Amniotic epithelial cell (primary cell): ENCODE measurements at places on chromosomes 11 and 22.

- DNase-seq: no peak
These were observed 34.1 kb upstream of the IL18BP start for GRCh38 chr11:71964641-71965040.

DNA sequence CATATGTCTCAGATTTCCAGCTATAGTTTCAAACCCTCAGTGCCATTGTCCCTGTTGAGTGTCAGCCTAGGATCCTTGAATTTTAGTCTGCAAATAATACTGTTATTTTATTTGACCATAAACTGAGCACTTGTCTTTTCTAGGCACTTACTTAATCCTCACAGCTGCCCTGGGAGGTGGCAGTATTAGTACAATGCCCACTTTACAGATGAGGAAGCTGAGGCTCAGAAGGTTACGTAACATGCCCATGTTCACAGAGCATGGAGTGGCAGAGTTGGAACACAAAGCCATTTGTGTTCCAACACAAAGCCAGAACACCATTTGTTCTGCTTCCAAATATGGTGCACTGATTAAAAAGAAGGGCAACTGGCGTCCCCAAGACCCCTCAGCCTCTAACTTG is 38.2 kb upstream of the ALX4 start:
- no peak for DNase-seq

- DNase-seq: peak; percentile 18
These were observed 805 bp upstream of the QSER1 start for GRCh38 chr11:32891657-32892354.

- DNase-seq: peak; percentile 21
These were observed 4.7 kb upstream of the SHISA8 start for GRCh38 chr22:41919357-41920224.

- no peak for DNase-seq
These were observed 129.0 kb downstream of the TBC1D22A start for GRCh38 chr22:46891382-46891951.

- DNase-seq: no peak
These were observed 687 bp upstream of the CALCA start for GRCh38 chr11:14972581-14973495.

- peak; percentile 85 for DNase-seq
These were observed 76.0 kb upstream of the GRK3 start for GRCh38 chr22:25488244-25489020.

GRCh38 chr22:23302171-23303002 is 122.1 kb downstream of the BCR start:
- peak; percentile 47 for DNase-seq

GRCh38 chr11:3090096-3090901 is 33.1 kb upstream of the CARS1 start:
- no peak for DNase-seq

DNA sequence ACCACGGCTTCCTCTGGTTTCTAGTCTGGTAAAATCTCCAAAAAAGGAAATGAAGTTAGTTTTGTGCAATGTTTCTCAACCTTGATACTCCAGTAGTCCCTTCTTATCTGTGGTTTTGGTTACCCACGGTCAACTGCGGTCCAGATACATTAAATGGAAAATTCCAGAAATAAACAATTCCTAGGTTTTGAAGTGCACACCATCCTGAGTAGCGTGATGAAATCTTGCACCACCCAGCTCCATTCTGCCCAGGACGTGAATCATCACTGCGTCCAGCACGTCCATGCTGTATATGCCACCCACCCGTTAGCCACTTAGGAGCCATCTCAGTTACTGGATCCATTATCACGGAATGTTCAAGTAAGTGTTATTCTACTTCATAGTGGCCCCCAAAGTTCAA is 117.0 kb downstream of the FBXO7 start:
- DNase-seq: peak; percentile 97

DNA sequence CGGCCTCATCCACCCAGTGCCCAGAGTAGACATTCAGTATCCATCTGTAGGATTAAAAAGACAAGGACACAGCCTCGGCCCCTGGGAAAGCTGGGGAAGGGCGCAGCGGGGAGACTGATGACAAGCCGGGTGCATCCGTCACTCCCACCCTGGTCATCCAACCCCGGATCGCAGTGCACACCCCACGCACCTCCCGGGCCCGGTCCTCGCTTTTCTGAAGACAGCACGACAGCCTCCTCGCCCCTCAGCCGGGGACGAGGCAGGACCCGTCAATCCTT is 1.1 kb downstream of the FCHSD2 start:
- no peak for DNase-seq

DNA sequence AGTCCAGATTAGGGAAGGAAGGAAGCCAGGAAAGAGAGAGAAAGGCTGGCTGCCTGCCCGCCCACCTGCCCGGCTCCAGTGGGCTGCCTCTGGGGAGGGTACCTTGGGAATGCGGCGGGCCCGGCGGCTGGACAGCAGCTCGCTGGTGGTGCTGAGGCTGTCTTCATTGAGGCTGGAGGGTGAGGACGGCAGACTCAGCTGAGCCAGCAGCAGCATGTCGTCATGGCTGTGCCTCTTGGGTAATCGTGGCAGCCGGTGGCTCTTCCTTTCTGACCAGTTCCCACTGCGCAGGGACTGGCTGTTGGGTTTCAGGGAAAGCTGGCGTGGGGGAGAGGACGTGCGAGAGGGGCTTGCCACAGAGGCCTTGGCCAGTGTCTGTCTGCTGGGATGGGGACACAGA is 32.9 kb downstream of the RPL27A start:
- no peak for DNase-seq

- DNase-seq: no peak
These were observed 521.5 kb downstream of the LRRC4C start for GRCh38 chr11:40938002-40938401.

DNA sequence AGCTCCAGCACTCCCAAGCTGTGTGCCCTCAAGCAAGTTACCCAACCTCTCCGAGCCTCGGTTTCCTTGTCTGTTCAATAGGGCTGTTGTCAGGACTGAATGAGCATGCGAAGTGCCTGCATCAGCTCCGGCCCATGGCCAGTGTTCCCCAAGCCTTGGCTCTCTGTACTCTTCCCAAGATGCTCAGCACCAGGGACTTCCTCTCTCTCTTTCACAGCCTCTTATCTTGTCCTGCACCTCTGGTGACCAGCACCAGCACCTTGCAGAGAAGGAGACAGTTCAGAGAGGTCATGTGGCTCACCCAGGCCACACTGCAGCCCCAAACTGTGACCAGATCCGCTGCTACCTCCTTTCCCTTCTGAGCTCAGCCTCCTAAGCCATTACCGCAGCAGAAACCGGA is 120.3 kb upstream of the ANO1 start:
- DNase-seq: no peak

DNA sequence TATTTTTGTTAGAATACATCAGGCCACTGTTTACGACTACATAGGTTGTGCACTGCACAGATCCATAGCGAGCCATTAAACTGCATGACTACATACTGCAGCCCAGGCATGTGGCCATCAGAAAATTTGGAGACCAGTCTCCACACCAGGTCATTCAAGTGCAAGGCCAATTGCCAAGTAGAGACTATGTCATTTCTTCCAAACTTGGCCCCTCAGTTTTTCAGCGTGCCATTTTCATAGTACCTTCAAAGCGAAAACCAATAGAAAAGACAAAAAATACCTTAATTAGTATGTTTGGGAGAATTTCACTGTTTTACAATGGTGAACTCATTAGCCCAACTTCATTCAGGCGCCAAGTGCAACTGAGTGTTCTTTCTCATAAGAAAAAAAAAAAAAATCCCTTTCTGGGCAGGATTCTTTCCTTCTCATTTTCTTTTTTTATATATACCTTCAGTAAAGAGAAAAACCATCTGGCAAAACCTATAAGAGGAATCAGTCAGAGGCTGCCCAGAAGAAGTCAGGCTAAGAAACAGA is 30.4 kb downstream of the PAMR1 start:
- no peak for DNase-seq

DNA sequence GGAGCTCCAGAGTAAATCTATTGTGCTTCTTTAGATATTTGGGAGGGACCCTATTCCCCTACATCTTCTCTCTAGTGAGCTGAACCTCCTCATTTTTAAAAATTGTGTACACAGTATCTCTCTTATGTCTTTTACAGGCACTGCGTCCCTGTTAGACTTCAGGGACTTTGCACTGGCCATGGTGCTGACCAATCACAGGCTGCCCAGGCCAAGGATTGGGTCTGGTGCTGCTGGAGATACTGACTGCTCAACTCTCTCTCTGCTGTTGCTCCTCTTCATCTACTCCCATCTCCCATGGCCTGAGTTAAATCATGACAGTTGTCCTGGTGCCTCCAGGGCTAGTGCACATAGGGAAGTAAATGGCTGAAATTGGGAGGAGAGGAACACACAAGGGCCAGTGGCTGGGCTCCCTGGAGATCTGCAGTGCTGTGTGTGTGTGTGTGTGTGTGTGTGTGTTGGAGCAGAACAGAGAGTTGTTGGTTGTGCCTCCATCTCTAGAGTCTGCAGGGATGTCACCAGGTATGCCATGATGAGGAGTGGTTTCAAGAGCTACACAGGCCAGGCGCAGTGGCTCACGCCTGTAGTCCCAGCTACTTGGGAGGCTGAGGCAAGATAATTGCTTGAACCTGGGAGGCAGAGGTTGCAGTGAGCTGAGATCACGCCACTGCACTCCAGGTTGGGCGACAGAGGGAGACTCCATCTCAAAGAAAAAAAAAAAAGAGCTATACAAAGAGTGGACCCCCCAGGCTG is 155.3 kb downstream of the ST3GAL4 start:
- no peak for DNase-seq

DNA sequence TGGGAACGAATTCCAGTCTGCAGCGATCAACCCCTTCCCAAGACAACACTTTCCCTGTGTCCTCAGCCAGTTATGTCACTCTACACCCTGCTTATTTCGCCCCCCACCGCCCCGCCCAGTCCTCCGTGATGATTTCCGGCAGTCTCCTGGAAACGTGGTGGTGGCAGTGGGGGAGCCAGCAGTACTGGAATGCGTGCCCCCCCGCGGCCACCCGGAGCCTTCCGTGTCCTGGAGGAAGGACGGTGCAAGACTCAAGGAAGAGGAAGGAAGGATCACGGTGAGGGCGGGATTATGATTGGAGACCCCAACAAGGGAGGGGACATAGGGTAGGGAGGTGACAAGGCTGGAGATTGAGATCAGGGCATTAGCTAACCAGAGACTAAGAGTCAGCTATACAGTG is 4.1 kb downstream of the ROBO3 start:
- no peak for DNase-seq

DNA sequence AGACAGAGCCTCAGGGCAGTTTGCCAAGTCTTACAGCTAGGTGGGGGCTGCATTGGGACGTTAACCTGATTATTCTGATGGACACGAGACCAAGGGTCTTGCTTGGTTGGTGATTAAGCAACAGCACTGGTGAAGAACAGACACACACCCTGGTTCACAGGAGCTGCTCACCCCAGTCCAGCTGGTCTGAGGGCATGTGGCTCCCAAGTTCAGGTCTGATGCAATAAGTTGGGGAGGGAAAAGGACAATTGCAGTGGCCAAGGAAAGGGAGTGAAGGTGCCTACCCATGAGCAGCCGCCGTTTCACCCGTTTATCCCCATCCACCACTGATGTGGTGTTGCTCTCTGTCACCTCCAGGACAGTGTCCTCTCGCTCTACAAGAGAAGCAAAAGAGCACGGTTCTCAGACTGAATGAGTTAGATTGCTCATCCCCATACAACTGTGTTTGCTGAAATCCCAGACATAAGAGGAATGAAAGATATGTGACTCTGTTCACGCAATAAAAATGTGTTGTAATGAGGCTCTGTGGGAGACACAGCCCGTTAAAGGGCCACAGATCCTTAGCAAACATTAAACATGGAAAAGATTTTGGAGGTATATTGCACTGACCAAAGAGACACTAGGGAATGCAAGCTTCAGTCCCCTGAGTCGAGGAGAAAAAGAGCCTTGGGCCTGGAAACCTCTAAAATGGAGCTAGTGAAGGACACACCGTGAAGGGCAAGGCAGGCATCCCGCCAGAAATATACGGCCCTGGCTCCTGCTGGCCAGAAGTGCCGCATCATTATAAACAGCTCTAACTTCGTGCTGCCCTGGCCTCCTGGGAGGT is 25.6 kb downstream of the SCUBE2 start:
- DNase-seq: peak; percentile 83

DNA sequence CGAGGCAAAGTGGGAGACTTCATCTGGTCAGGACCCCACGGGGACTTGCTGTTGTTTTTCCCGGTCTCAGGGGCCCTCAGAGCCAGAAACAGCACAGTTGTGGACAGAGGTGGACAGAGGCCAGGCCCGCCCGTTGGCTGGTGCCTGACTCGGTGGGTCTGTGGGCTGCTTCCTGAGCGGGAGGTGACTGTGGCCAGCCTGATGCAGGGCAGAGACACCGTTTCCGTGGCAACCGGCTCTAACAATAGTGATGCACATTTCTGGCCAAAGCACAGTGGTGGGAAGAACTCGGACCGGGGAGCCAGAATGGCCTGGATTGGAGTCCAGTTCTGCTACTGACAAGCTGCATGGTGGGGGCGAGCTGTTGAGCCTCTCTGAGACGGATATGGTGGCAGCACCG is 58.7 kb upstream of the ATXN10 start:
- DNase-seq: no peak

DNA sequence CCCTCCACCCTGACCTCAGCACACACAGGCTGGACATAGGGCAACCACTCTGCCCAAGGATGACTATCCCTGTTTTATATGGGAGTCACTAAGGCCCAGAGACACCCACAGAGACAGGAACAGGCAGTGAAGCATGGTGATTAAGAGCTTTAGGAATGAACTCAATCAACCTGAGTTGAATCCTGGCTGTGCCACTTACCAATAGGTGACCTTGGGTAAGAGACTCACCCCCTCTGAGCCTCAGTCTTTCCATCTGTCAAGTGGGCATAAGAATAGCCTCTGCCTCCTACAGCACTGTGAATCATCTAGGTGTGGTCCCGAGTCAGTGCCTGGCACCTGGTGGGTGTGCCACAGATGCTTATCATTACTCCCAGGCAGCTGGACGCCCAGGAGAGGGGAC is 6.8 kb downstream of the CRYBB1 start:
- no peak for DNase-seq

DNA sequence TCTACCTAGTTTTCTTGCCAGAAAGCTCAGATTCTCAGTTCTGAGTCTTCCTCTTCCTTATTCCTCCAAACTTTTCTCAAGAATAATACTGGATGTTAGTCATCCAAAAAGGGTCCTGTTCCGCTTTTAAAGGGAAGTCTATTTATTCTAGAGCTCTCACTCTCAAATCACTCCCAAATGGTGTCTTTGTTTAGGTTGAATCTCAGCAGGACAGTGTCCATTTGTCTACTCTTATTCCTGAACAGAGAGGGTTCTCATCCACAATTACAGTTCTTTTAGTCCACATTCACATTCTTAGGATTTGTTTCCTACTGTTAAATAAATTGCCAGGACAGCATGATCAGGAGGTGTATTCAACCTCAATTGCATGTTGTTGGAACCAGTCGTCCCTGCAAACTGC is 61.3 kb downstream of the MUC15 start:
- no peak for DNase-seq

DNA sequence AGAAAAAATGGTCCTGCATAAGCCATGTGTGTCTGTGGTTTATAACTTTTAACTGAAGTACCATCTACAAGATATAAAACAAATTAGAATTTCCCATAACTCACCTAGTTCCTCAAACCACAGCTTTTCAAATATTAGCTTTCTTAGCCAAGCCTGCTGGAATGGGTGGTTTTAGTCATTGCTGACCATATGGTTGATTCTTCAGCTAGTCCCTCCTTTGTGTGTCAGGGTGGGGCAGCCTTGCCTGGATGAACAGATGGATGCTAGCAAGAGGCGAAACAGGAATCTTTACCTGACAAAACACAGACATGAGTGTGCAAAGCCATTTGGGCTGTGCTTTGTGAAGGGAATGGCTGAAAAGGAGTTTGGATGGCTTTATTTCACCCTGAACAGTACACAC is 6.9 kb upstream of the B3GNT6 start:
- DNase-seq: no peak
